Astrocyte (in vitro differentiated cells and primary cell): ENCODE measurements at places on chromosomes 7 and 10. TPM values are rescaled to one million over a fixed set of nuclear protein-coding genes. Genes with fewer than 3 reads are reported as not detected.

GRCh38 chr10:78029269-78030226, at the start of gene POLR3A:
POLR3A (minus strand) TSS chr10:78029515; CDS start chr10:78029407, 108 bp downstream.
- DNase-seq: peak; percentile 99
- H3K36me3 ChIP-seq: peaks cover 11% of the 10 kb centered on the region
- peak within 1 kb of the TSS; percentile 80 for H3K27ac ChIP-seq
- peak within 1 kb of the TSS; percentile 99 for H3K4me3 ChIP-seq
- peaks cover 30% of the 10 kb centered on the region for H3K4me1 ChIP-seq

- no peaks in the 10 kb centered on the region for H3K27me3 ChIP-seq
- no peaks in the 10 kb centered on the region for H3K36me3 ChIP-seq
- H3K27ac ChIP-seq: no peak overlapping the region
- DNase-seq: no peak
- no peak overlapping the region for H3K4me3 ChIP-seq
Observed at GRCh38 chr7:156005202-156005691, 193.0 kb upstream of the SHH start.

- no peak overlapping the region for H3K27ac ChIP-seq
- H3K4me1 ChIP-seq: no peaks in the 10 kb centered on the region
- H3K36me3 ChIP-seq: no peaks in the 10 kb centered on the region
- H3K27me3 ChIP-seq: no peaks in the 10 kb centered on the region
- no peak overlapping the region for H3K4me3 ChIP-seq
Observed at GRCh38 chr10:34075254-34075926, 739.7 kb downstream of the PARD3 start.

- no peaks in the 10 kb centered on the region for H3K36me3 ChIP-seq
- H3K4me3 ChIP-seq: no peak overlapping the region
- H3K4me1 ChIP-seq: no peaks in the 10 kb centered on the region
- peak; percentile 38 for DNase-seq
- no peaks in the 10 kb centered on the region for H3K27me3 ChIP-seq
- no peak overlapping the region for H3K27ac ChIP-seq
Observed at GRCh38 chr10:266974-267425, 131.7 kb downstream of the ZMYND11 start.

DNA sequence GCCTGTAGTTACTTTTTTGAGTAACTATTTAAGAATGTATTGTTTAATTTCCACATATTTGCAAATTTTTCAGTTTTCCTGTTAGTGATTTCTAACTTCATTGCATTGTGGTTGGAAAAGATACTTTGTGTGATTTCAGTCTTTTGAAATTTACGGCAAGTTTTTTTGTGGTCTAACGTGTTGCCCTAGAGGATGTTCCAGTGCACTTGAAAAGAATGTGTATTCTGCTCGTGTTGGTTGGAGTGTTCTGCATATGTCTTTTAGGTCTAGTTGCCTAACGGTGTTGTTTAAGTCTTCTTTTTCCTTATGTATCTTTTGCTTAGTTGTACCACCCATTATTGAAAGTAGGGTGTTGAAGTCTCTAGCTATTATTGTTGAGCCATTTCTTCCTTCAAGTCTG, 59.7 kb downstream of the LCOR start:
- no peak overlapping the region for H3K27ac ChIP-seq
- no peaks in the 10 kb centered on the region for H3K36me3 ChIP-seq
- H3K4me3 ChIP-seq: no peak overlapping the region
- H3K4me1 ChIP-seq: no peaks in the 10 kb centered on the region
- no peaks in the 10 kb centered on the region for H3K27me3 ChIP-seq
- no peak for DNase-seq

GRCh38 chr10:4070921-4071660, 286.1 kb upstream of the KLF6 start:
- H3K4me1 ChIP-seq: peaks cover 22% of the 10 kb centered on the region
- no peak for DNase-seq
- no peak overlapping the region for H3K27ac ChIP-seq
- H3K27me3 ChIP-seq: no peaks in the 10 kb centered on the region
- H3K4me3 ChIP-seq: no peak overlapping the region
- no peaks in the 10 kb centered on the region for H3K36me3 ChIP-seq

GRCh38 chr10:48254750-48255512, 19.6 kb downstream of the FRMPD2 start:
- no peaks in the 10 kb centered on the region for H3K36me3 ChIP-seq
- H3K4me1 ChIP-seq: peaks cover 12% of the 10 kb centered on the region
- no peak overlapping the region for H3K27ac ChIP-seq
- H3K4me3 ChIP-seq: no peak overlapping the region
- no peak for DNase-seq

DNA sequence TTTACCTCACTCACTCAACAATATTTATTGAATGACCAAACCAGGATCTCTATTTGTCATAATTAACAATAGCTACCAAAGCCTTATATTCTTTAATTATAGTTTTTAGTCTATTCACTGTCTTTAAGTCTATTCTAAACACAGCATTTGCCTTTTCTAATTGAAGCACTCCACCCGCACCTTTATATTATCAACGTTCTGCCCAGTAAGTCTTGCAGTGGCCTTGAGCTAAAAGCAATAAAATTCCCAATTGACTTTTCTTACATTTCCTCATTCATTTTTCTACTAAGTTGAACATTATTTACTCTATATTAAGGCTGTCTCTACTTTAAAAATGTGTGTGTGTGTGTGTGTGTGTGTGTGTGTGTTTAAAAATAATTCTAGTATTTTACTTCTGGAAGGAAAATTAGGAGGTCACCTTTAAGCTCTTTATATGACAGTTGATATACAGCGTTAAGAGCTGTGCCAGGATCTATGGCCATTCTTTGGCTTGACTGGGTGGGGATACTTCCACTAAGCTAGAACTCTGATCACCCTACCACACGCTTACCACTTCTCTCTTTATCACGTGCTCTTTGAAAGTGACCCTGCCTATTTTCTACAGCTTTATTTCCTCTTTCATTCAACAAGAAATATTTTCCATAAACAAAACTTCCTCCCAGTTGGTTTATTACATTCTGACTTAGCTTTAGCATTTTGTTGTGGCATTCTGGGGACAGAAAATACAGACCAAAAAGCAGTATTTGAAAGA, 8.8 kb downstream of the PAPSS2 start:
- H3K27me3 ChIP-seq: no peaks in the 10 kb centered on the region
- H3K4me1 ChIP-seq: peaks cover 7% of the 10 kb centered on the region
- no peaks in the 10 kb centered on the region for H3K36me3 ChIP-seq

DNA sequence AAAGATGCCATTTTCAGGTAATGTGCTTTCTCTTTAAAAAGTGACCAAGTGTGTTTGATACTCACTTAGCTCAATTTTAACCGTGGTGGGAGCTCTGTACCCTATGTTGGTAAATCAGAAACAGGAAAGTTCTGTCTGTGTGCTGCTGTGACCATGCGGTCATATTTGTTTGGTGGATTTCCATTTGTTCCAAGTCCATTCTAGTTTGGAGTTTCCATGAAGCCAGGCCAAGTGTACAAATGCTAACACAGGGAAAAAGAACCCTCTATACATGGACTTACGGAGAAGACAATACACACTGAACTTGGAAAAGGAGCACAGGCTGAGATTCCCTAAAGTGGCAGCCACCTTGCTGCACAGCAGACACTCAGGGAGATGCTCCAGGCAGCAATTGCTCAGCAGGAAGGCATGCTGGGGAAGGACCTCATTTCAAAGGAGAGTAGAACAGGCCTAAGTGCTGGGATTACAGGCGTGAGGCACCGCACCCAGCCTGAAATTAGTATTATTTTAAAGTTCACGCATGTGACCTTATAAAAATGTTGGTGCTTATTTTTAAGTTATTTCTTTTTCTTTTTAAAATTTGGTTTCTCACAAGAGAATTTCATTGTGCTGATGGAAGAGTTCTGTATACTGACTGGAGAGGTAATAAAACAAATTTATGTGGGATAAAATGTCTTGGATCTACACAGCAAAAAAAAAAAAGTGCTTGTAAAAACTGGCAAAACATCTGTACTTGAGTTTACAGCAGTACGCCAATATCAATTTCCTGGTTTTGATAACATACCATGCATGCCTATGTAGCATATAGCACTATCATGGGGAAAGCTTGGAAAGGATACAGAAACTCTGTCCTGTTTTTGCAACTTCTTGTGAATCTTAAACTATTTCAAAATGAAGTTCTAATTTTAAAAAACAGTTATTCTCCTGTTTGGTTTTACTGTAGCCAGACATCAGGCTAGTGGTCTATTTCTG, 436.2 kb downstream of the KCNMA1 start:
- H3K27ac ChIP-seq: no peak overlapping the region
- no peaks in the 10 kb centered on the region for H3K4me1 ChIP-seq
- H3K36me3 ChIP-seq: no peaks in the 10 kb centered on the region
- H3K4me3 ChIP-seq: no peak overlapping the region

DNA sequence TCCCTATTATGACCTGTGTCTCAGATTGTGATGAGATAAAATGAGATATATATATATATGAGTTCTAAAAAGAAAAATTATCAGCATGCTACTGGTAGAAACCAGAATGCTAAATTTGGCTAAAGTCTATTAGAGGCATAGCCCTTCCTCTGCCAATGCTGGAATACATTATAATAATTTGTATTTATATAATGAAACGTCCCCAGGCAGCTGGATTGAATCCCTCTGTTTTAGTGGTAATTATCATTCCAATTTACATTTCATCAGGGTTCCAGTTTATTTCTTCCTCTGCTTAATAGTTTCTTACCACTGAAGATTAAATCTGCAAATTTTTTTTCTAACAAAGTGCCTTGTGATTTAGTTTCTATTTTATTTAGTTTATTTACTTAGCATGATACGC, 71.8 kb upstream of the ABI1 start:
- H3K4me3 ChIP-seq: no peak overlapping the region
- no peaks in the 10 kb centered on the region for H3K27me3 ChIP-seq
- DNase-seq: no peak
- H3K27ac ChIP-seq: no peak overlapping the region

DNA sequence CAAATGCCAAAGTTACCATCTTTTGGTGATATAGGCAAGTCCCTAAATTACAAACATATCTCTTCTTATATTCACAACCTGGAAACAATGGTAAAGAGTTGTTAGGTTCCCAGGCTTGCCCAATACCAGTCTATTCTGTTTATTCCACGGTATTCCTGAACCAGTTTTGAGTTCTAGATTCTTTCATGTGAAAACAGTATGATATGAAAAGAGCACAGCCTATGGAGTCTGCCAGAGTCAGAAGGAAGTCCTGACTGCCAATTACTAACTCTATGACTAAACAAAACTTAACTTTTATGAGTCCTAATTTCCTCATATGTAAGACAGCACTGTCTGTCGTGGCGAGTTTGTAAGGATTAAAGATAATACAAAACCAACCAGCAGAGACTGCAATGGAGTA, 5.6 kb downstream of the ABI1 start:
- H3K4me3 ChIP-seq: no peak overlapping the region
- H3K27ac ChIP-seq: no peak overlapping the region
- peaks cover 16% of the 10 kb centered on the region for H3K4me1 ChIP-seq
- no peaks in the 10 kb centered on the region for H3K36me3 ChIP-seq
- DNase-seq: peak; percentile 23

DNA sequence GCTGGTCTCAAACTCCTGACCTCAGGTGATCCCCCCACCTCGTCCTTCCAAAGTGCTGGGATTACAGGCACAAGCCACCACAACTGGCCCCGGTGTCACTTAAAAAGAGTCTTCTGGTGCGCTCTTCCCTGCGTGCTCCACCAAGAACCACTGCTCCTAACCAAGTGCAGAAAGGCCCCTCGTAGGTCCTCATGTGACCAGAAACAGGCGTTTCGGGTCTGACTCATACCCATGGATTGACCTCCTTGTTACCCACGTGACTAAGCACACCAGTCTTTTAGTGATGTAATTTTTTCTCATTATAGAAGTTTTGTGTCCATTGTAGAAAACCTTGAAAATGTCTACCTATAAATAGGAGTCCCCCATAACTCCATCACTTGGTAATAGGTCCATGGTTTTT, 13.9 kb downstream of the FKBP6 start:
- H3K36me3 ChIP-seq: no peaks in the 10 kb centered on the region
- no peak overlapping the region for H3K4me3 ChIP-seq
- H3K27me3 ChIP-seq: peaks cover 6% of the 10 kb centered on the region
- H3K4me1 ChIP-seq: peaks cover 9% of the 10 kb centered on the region

- no peak for DNase-seq
- H3K4me3 ChIP-seq: no peak overlapping the region
- H3K27ac ChIP-seq: peak overlapping the region; percentile 38
Observed at GRCh38 chr10:21100190-21100589, 203.1 kb upstream of the NEBL start.

The ICA1 gene
- 4.9 and 8.0 TPM in 2 replicates for total RNA-seq

The MACC1 gene
- 0.19 and 2.0 TPM in 2 replicates for total RNA-seq

The POMZP3 gene
- 10.1 and 11.7 TPM in 2 replicates for total RNA-seq

The ITGA8 gene
- total RNA-seq: not detected in 2 replicates

The ARPC1B gene
- 170 and 175 TPM in 2 replicates for total RNA-seq

The PNLIPRP3 gene
- not detected in 2 replicates for total RNA-seq

The PPP1R9A gene
- total RNA-seq: 5.1 and 7.5 TPM in 2 replicates

The CLDN3 gene
- total RNA-seq: 0.68 TPM in 1 of 2 replicates, not detected in the other

The MAGI2 gene
- 5.4 and 5.8 TPM in 2 replicates for total RNA-seq

The NPSR1 gene
- total RNA-seq: not detected in 2 replicates

The CCAR1 gene
- 62.4 and 72.8 TPM in 2 replicates for total RNA-seq

The FKBP6 gene
- not detected in 2 replicates for total RNA-seq
